Tibial nerve (tissue), 4 donors: ENCODE measurements at places on chromosomes 7 and 10.

DNA sequence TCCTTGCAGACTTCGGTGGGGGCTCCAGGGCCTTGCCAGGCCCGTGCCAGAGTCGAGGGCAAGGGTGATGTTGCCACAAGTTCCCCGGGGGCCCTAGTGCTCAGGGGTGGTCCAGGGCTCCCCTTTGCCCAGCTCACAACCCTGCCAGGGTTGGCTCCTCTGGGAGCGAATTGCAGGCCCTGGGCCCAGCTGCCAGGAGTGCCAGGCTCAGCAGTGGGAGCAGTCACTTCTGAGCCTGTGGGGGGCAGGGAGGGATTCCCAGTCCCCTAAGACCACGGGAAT is 43.8 kb downstream of the TCERG1L start:
- H3K36me3 ChIP-seq = no peaks in the 10 kb centered on the region
- DNase-seq = no peak
- no peaks in the 10 kb centered on the region for H3K27me3 ChIP-seq
- H3K27ac ChIP-seq = no peak overlapping the region
- H3K4me3 ChIP-seq = no peak overlapping the region

DNA sequence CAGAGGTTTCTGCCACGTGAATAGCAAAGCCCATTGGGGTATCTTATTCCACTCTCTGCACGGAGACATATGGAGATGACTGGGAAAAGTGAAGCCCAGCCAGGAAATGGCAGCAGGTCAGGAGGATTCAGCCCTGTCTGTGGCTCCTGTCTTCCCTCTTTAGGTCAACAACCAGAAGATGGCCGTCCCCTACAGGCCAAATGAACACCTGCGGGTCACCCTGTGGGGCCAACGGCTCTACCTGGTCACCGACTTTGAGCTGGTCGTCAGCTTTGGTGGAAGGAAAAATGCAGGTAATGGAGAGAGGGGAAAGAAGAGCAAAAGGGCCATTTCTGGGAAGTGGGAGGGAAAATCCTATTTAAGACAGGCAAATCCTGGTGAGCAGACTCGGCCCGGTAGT is 38.3 kb downstream of the EPHB4 start:
- H3K4me3 ChIP-seq = no peak overlapping the region
- H3K36me3 ChIP-seq = no peaks in the 10 kb centered on the region
- no peak overlapping the region for H3K27ac ChIP-seq
- peaks cover 43% of the 10 kb centered on the region for H3K27me3 ChIP-seq

DNA sequence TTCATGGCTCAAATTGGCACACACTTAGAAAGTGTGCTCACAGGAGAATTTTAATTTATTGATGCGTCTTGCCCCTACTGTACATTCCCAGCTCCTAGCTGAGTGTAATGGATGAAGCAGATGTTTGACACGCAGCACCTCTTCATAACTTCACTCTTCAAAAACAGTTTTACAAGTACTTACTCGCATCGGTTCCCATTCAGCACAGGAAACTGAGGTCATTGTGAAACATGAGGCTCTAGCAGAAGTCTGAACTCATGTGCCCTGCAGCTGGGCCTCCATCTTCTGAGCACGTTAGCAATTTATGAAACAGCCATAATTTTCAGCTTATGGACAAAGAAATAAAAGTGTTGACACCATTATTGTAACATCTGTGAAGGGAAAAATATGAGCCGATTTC is 558.9 kb upstream of the MGMT start:
- no peaks in the 10 kb centered on the region for H3K36me3 ChIP-seq
- no peaks in the 10 kb centered on the region for H3K27me3 ChIP-seq
- no peak overlapping the region for H3K27ac ChIP-seq
- DNase-seq = no peak
- H3K4me1 ChIP-seq = no peaks in the 10 kb centered on the region
- no peak overlapping the region for H3K4me3 ChIP-seq

GRCh38 chr7:50497968-50498367 is 47.8 kb upstream of the FIGNL1 start:
- H3K4me1 ChIP-seq = no peaks in the 10 kb centered on the region
- H3K27me3 ChIP-seq = no peaks in the 10 kb centered on the region
- peak; percentile 74 for DNase-seq
- H3K4me3 ChIP-seq = no peak overlapping the region
- no peak overlapping the region for H3K27ac ChIP-seq
- no peaks in the 10 kb centered on the region for H3K36me3 ChIP-seq

- no peaks in the 10 kb centered on the region for H3K4me1 ChIP-seq
- no peak for DNase-seq
- no peaks in the 10 kb centered on the region for H3K36me3 ChIP-seq
- no peak within 1 kb of the TSS for H3K4me3 ChIP-seq
- no peak within 1 kb of the TSS for H3K27ac ChIP-seq
- peaks cover 31% of the 10 kb centered on the region for H3K27me3 ChIP-seq
These were observed at the start of gene LRRTM3 for GRCh38 chr10:66925896-66926715. LRRTM3 (plus strand) TSS chr10:66926036.

- peak overlapping the region; percentile 8 for H3K4me3 ChIP-seq
- no peak overlapping the region for H3K27ac ChIP-seq
- no peaks in the 10 kb centered on the region for H3K36me3 ChIP-seq
- no peaks in the 10 kb centered on the region for H3K27me3 ChIP-seq
- no peaks in the 10 kb centered on the region for H3K4me1 ChIP-seq
These were observed 520 bp downstream of the CPA5 start for GRCh38 chr7:130345136-130345535.

- no peaks in the 10 kb centered on the region for H3K4me1 ChIP-seq
- no peak overlapping the region for H3K27ac ChIP-seq
- no peak overlapping the region for H3K4me3 ChIP-seq
- no peaks in the 10 kb centered on the region for H3K27me3 ChIP-seq
- no peak for DNase-seq
- H3K36me3 ChIP-seq = peaks cover 17% of the 10 kb centered on the region
These were observed 63.5 kb downstream of the HIPK2 start for GRCh38 chr7:139714163-139714901.

DNA sequence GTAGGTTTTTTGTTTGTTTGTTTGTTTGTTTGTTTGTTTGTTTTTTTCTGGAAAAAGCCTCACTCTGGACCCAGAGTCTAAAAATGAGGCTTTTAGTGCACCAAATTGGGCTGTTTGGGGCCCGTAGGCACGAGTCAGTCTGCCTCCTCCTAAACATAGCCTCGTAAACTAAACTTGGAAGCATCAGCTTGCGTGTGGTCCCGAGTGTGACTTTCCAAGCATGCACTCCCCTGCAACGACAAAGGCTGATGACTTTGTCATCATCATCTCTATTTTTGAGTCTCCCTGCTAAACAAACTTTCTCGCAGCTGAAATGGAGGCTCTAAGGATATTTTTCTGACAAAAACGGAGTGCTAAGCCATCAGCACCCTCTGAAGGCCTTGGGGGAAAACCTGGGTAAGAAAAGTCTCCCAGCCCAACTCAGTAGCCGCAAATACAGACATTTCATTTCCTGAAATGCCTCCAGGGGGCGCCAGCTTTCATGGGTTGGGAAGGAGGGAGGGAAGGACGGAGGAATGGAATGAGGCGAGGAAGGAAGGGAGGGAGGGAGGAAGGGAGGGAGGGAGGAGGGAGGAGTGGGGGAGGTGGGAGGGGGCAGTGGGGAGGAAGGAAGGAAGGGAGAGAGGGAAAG is 245.9 kb downstream of the KCNMA1 start:
- no peak overlapping the region for H3K4me3 ChIP-seq
- H3K27me3 ChIP-seq = no peaks in the 10 kb centered on the region

GRCh38 chr10:110363572-110364411 is 59.1 kb upstream of the SMNDC1 start:
- no peak overlapping the region for H3K4me3 ChIP-seq
- H3K36me3 ChIP-seq = no peaks in the 10 kb centered on the region
- no peaks in the 10 kb centered on the region for H3K27me3 ChIP-seq
- H3K27ac ChIP-seq = no peak overlapping the region
- DNase-seq = no peak

- H3K27me3 ChIP-seq = no peaks in the 10 kb centered on the region
- peak within 1 kb of the TSS; percentile 19 for H3K27ac ChIP-seq
- H3K4me3 ChIP-seq = peak within 1 kb of the TSS; percentile 74
- DNase-seq = peak; percentile 95
These were observed at the start of gene MORN4 for GRCh38 chr10:97632949-97633884. MORN4 (minus strand) TSS chr10:97633500; CDS start chr10:97619653, 13,847 bp downstream.

DNA sequence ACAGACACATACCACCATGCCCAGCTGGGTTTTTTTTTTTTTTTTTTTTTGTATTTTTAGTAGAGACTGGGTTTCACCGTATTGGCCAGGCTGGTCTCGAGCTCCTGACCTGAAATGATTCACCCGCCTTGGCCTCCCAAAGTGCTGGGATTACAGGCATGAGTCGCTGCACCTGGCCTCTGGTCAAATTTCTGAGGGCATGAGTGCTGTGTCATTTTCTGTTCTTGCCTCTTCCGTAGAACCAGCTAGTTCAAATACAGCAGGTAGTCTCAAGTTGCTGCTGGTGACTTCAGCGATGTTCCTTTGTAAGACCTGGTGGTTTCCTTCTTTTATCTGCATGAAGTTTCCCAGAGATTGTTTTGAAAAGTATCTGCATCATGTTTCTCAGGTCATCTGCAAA is 134.8 kb upstream of the SHH start:
- H3K27ac ChIP-seq = no peak overlapping the region
- no peaks in the 10 kb centered on the region for H3K27me3 ChIP-seq
- DNase-seq = no peak
- no peaks in the 10 kb centered on the region for H3K36me3 ChIP-seq
- no peak overlapping the region for H3K4me3 ChIP-seq

DNA sequence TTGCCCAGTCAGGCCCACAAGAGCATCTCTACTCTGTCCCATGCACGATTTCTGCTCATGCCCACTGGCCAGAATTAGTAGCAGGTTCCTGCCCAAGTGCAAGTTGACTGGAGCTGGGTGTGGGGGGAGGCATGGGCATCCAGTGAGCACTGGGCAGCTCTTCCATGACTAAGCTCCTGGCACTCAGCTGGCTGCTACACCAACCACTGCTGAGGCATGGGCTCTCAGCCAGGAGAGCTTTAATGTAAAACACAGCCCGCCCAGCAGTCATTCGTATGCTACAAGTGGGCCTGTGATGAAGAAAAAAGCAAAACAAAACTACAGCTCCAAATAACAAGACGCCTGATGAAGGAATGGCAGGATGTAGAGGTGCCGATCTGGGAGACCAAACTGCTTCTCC is 335.4 kb upstream of the PFKP start:
- H3K4me3 ChIP-seq = no peak overlapping the region
- no peak overlapping the region for H3K27ac ChIP-seq
- H3K36me3 ChIP-seq = no peaks in the 10 kb centered on the region
- H3K27me3 ChIP-seq = no peaks in the 10 kb centered on the region
- no peak for DNase-seq

- H3K27ac ChIP-seq = no peak overlapping the region
- no peak for DNase-seq
- H3K4me1 ChIP-seq = no peaks in the 10 kb centered on the region
- H3K4me3 ChIP-seq = no peak overlapping the region
- H3K27me3 ChIP-seq = no peaks in the 10 kb centered on the region
These were observed 9.9 kb downstream of the GPR85 start for GRCh38 chr7:113076703-113077102.
